Osteoblast (primary cell): ENCODE measurements at places on chromosomes 7 and 10. TPM values are rescaled to one million over a fixed set of nuclear protein-coding genes. Genes with fewer than 3 reads are reported as not detected.

GRCh38 chr7:13904689-13905088 lies 84.8 kb downstream of the ETV1 start:
- DNase-seq, result no peak

The CALCR gene
- total RNA-seq, result not detected in 2 replicates

- no peak for DNase-seq
Measured at GRCh38 chr7:1961701-1962276, 271.0 kb downstream of the MAD1L1 start.

The HIP1 gene
- 24.2 and 25.7 TPM in 2 replicates for total RNA-seq

GRCh38 chr7:46245586-46246111 lies 324.6 kb upstream of the IGFBP3 start:
- no peak for DNase-seq

- no peak for DNase-seq
Measured at GRCh38 chr7:96322373-96322695, 436 bp upstream of the SLC25A13 start.

DNA sequence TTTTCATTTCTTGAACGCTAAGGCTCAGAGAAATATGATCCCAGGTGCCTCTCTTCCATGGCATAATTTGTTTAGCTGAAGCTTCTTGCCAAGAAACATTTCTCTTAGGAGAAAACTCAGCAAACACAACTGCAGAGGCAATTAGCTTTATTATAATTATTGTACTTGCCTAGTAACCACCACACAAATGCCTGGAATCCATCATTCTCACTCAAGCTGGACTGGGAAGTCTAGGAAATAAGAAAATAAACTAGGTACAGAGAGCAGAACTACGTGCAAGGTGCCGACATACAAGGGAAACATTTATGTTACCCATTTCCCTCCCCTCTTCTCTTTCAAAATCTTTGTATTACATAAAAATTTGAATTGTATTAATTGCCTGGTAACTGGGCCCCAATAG lies 15.1 kb downstream of the SLC35B4 start:
- DNase-seq, result no peak

The STAMBPL1 gene
- total RNA-seq, result 10.3 and 11.6 TPM in 2 replicates

GRCh38 chr10:16562891-16563290 lies 41.2 kb upstream of the C1QL3 start:
- DNase-seq, result no peak

- no peak for DNase-seq
Measured at GRCh38 chr7:135991322-135991721, 14.2 kb upstream of the MTPN start.

DNA sequence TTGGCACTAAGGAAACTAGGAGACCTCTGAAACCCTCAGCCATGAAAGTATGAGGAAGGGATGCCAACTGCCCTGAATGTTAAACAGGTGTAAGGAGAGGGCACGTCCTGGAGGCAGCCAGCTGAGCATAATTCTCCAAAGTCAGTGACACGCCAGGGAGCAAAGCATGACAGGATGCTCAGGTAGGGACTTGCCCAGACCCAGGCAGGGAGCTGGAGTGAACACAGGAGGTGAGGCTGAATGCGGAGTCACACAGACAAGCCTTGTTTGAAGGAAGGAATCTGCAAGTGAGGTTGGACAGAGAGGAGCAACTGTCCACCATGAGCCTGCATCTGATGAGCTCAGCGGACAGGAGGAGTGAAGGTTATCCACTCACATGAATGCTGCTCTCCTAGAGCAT lies 41.5 kb downstream of the KLRG2 start:
- peak; percentile 9 for DNase-seq

DNA sequence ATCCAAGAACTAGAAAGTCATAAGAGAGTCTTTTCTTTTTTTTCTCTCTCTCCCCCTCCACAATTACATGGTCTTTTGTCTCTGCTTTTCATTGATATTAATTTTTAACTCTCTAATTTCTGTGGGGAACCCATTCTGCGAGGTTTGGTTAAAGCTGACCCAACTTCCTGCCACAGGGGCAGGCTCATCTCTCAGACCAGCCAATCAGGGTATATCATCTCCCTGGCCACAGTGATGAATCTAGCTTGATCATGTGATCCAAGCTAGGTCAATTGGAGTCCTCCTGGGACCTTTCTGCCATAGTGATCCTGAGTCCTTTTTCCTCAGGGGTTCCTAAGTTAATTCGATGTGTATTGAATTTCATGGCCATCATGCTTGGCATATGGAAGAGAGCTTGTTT lies 38.0 kb upstream of the TRUB1 start:
- DNase-seq, result no peak

The MYOZ1 gene
- total RNA-seq, result not detected in 2 replicates

GRCh38 chr10:22321924-22322640 lies 1.2 kb downstream of the BMI1 start:
- peak; percentile 91 for DNase-seq

DNA sequence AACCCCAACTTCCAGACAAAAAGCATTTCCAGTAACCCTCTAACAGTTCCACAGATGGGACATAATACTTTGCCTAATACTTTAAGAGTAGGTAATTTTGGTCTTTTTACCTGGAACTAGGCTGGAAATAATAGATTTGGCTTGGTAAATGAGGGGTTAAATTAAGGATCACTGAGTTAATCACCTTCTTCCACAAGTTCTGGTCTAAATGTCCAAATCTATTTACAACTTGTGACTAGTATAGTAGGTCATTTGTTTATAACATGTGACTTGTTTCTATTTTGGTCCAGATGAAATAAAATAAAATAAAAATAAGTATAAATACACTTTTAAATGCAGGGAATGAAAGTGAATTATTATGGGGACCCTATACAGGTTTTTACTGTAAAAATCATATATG lies 80.1 kb downstream of the PRKCQ start:
- no peak for DNase-seq

GRCh38 chr7:44460325-44460724 lies 30.1 kb downstream of the NUDCD3 start:
- no peak for DNase-seq

The BUD31 gene
- 122 and 124 TPM in 2 replicates for total RNA-seq

GRCh38 chr7:20307901-20308300 lies 22.8 kb upstream of the ITGB8 start:
- DNase-seq, result no peak

- DNase-seq, result no peak
Measured at GRCh38 chr7:46756996-46757395, 824.9 kb downstream of the TNS3 start.

DNA sequence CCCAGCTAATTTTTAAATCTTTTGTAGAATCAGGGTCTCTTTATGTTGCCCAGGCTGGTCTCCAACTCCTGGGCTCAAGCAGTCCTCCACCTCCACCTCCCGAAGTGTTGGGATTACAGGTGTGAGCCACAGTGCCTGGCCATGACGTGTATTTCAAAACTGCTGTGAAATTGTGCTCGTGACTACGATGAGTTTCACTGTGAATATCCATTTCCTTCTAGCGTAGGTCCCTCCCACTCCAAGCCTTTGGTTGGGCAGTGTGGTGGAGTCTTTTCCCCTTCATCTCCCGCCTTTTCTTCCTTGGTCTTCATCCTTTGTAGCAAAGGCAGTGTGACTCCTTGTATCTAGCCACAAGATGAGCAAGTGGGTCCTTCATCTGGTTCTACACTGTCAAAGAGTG lies 56.2 kb downstream of the CUL1 start:
- no peak for DNase-seq

DNA sequence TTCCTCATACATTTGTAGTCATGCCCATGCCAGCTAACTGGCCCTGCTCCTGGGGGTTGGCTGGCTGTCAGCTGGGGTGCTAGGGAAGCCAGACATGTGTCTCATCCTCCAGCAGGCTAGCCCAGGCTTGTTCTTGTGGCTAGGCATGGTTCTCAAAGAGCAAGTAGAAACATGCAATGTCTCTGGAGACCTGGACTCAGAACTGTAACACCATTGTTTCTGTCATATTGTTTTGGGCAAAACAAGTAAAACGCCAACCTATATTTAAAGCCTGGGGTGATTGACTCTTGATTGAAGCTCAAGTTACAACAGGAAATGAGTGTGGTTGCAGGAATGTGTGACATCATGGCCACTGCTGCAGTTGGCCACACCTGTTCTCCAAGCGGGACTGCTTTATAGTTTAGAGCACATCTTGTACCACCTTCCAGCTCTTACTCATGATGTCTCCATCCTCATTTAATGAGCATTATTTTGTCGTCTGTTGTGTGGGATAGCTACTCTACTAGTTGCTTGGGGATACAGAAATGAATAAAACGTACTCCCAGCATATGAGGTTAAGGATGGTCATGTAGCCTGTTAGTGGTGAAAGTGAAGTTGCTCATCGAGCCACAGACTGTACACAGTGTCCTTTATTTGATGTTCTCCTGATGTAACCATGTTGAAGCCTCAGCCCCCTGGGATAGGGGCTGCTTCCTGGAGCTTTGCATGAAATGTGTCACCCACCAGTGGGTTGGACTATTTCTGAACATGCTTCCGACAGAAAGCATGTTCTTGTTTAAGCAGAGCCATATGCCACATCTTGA lies 168.4 kb downstream of the SORCS3 start:
- DNase-seq, result no peak

The TACC2 gene
- total RNA-seq, result 5.0 and 5.8 TPM in 2 replicates

The ACTL6B gene
- total RNA-seq, result not detected in 2 replicates

- DNase-seq, result peak; percentile 30
Measured at GRCh38 chr7:130966246-130967009, 232.4 kb upstream of the KLF14 start.
